SHP77 (cell line): ENCODE measurements at places on chromosomes 6 and 20.

DNA sequence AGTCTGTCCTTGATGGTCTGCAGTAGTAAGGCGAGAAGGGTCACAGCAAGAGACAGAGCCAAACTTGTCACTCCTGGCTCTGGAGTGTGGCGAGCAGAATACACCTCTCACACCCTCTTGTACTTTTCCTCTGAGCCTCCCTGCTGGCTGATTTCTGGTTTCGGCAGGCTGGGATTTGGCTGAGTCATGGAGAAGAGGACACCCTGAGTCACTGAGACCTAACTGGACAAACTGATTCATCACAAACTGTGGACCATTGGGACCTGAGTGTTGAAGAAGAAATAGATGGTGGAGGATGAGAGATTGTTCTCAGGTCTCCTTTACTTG is 101.7 kb downstream of the F13A1 start:
- no peak for DNase-seq

- DNase-seq: no peak
Observed at GRCh38 chr20:22744341-22745193, 160.2 kb upstream of the FOXA2 start.

- DNase-seq: no peak
Observed at GRCh38 chr6:53044071-53044470, 21.1 kb upstream of the FBXO9 start.

GRCh38 chr20:11324990-11325389 is 592.7 kb upstream of the BTBD3 start:
- no peak for DNase-seq

- no peak for DNase-seq
Observed at GRCh38 chr6:128569732-128570679, 49.6 kb upstream of the PTPRK start.

GRCh38 chr6:108697561-108698161 is 136.9 kb downstream of the FOXO3 start:
- no peak for DNase-seq

DNA sequence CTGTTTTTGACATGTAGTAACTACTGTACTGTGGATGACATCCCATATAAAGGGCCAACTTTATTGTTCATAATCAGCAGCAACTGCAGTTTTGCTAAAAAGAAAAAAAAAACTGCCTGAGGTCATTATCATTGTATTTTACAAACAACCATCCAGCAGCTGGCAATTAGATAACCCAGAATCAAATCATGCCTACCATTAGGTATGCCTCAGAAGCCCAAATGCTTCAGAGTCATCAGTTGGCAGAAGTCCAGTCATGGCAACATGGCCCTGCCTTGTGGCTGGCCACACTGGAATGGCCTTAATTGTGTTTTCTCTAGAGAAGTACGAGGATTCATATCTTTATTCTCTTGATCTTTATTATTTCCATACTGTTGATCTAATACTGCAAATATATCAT is 462.4 kb upstream of the NRSN1 start:
- no peak for DNase-seq

- no peak for DNase-seq
Observed at GRCh38 chr6:169640351-169640852, 61.4 kb downstream of the WDR27 start.

GRCh38 chr6:169618526-169619490 is 83.0 kb downstream of the WDR27 start:
- DNase-seq: no peak
